ENCODE measurements at places on chromosomes 1 and 21. TPM values are rescaled to one million over a fixed set of nuclear protein-coding genes. Genes with fewer than 3 reads are reported as not detected.
A peak's percentile ranks its signal among the peaks of the same experiment; 100 is the strongest.

DNA sequence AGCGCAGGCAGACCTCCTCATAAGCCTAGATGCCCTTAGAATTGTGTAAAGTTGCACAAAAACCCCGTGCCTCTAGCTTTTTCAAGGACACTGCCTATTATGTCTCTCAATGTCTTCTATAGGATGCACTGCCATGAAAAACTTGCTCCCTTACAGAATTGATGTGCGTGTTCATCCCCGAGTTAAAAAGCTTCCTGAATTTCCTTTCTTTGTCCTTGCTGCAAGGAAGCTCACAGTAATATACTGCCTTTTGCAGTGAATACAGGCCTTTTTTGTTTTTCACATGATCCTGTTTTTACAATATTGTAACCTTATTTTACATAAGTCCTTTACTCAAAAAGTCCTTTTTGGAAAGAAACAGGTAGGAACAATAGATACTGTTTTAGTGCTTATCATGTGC lies 193.0 kb downstream of the TTLL7 start:
- no peak for DNase-seq

GRCh38 chr1:181083842-181084605 lies 4.5 kb upstream of the IER5 start:
- DNase-seq: peak; percentile 85

DNA sequence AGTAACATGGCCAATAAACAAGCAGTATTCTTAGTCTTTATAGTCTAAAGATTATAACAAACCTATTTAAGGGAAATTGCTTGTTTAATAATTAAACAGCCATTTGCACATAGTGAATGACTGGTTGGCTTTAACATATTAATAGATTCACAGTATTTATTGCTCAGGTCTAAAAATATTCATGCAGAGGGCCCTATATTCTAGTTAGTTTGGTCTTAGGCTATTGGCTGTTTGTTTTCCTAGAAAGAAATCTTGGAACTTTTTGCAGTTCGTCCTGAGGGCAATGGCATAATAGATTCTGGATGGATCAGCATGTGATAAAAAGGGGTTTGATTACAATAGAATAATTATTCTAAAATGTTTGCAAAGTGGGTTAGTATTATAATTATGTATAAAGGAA lies 34.7 kb downstream of the BACH1 start:
- DNase-seq: no peak

GRCh38 chr1:176177764-176178163 lies 29.3 kb downstream of the COP1 start:
- DNase-seq: no peak

GRCh38 chr1:199489594-199489993 lies 537.9 kb upstream of the NR5A2 start:
- no peak for DNase-seq

Gene LCE1D
- total RNA-seq: not detected

- peak; percentile 69 for DNase-seq
Observed at GRCh38 chr1:226110249-226111097, 48.0 kb downstream of the H3-3A start.

All from hematopoietic multipotent progenitor cell (in vitro differentiated cells).